Central memory CD8-positive, alpha-beta T cell (primary cell): ENCODE measurements at places on chromosomes 7 and 10.

GRCh38 chr7:10740805-10741204, 232.9 kb upstream of the PHF14 start:
- no peak for DNase-seq

- no peak for DNase-seq
These were observed 65.6 kb downstream of the ZEB1 start for GRCh38 chr10:31384589-31384949.

DNA sequence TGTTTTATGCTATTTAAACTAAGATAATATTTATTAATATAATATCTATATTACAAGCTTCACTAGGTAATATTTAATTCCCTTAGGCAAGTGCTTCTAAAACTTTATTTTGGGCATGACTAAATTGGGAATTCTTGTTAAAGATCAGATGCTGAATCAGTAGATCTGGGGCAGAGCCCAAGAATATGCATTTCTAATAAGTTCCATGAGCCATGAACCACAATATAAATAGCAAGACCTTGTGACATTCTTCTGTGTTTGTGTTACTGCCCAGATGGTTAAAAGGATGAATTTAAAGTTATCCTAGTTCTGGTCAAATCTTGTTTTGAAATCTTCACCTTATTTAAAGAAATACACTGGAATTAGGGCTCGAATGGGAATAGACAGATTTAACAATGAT, 258.4 kb upstream of the CACNA2D1 start:
- no peak for DNase-seq

- no peak for DNase-seq
These were observed 164.2 kb upstream of the PITRM1 start for GRCh38 chr10:3336673-3337293.

DNA sequence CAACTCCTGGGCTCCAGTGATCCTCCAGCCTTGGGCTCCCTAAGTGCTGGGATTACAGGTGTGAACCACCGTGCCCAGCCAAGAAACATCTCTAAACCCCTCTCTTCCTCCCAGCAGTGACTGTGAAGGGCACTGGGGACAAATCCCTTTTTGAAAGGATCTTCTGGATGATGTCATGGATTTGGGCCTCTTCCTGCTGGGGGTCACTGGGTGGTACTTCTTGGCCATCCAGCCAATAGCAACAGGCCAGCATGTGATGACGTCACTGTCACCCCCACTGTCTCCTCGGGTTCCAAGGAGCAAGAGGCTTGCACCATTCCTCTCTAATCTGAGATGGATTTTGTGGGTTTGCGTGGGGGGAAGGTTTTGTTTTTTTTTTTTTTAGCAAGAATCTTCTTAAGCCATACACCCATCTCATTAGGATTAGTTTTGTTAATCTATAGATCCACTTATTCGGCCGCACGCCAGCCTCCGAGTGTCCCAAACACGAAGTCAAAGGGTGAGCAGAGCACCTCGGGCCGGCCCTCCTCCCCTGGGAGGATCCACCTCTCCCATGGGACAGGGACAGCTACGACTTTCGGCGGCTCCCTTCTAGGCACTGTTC, 29.4 kb upstream of the TNRC18 start:
- DNase-seq, result no peak

DNA sequence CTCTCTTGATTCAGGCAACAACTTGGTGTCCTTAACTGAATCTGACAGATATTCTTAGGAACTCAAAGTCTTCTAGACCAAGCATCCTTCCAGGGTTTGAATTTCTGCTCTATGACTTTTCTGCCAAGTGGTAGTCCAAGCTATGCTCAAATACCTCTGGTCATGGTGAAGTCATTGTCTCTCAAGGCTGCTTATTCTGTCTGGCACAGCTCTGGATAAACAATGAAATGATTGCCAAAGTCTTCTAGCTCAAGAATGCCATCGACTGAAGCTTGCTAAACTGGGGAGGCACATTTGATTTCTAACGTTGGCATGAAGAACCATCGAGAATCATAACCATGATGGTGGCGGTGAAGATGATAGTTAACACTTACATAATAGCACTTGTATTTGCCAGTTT, 116.2 kb upstream of the MKX start:
- DNase-seq, result no peak

- DNase-seq, result no peak
These were observed 235.6 kb upstream of the KLF6 start for GRCh38 chr10:4020631-4021030.

GRCh38 chr10:102553771-102554170, 50.0 kb downstream of the SUFU start:
- no peak for DNase-seq

DNA sequence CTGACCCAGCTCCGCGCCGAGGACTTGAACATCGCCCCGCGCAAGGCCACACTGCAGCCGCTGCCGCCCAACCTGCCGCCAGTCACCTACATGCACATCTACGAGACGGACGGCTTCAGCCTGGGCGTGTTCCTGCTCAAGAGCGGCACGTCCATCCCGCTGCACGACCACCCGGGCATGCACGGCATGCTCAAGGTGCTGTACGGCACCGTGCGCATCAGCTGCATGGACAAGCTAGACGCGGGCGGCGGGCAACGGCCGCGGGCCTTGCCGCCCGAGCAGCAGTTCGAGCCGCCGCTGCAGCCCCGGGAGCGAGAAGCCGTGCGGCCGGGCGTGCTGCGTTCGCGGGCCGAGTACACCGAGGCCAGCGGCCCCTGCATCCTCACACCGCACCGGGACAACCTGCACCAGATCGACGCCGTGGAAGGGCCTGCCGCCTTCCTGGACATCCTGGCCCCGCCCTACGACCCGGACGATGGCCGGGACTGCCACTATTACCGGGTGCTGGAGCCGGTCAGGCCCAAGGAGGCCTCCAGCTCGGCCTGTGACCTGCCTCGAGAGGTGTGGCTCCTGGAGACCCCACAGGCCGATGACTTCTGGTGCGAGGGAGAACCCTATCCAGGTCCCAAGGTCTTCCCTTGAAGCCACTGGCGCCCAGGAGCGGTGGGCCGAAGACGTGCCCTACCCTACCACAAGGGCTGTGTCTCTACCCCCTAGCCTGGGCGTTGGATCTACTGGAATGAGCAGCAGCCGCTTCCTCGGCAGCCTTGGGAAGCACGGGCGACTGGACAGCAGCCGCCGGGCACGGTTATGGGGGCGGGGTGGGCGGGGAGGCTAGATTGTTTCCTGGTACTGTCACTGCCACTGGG, 945 bp downstream of the ADO start:
- DNase-seq, result no peak

DNA sequence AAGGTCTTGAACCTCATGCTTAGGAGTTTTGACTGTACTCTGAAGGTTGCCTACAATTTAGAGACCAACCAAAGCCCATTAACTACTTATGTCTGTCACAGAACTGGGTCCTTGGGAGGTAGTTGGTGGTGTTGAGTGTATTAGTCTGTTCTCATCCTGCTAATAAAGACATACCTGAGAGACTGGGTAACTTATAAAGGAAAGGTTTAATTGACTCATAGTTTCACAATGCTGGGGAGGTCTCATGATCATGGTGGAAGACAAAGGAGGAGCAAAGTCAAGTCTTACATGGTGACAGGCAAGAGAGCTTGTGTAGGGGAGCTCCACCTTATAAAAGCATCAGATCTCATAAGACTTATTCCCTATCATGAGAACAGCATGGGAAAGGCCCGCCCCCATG, 319.6 kb upstream of the ZMIZ1 start:
- no peak for DNase-seq

DNA sequence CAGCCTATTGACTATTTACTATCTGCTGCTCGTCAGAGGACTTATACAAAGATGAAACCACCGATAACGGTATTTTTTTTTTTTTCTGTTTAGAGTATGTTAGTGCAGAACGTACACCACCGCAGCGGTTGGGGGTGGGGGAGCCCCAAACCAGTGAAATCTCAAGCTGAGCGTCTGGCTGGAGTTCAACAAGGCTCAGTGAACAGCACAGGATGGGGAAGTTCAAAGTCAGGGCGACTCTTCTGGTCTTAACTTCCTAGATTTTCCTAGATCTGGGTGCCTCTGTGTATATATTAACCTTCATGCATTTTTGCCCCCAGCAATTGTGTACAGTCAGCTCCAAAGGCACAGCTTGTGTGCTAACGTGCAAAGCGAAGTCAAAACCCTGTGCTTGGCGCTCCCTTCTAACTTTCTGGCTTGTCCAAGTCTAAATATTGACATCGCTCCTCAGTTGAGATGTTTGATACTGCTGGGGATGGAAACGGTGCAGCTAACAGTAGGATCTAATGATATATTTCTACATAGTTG, 1.1 kb downstream of the RHOBTB1 start:
- no peak for DNase-seq

DNA sequence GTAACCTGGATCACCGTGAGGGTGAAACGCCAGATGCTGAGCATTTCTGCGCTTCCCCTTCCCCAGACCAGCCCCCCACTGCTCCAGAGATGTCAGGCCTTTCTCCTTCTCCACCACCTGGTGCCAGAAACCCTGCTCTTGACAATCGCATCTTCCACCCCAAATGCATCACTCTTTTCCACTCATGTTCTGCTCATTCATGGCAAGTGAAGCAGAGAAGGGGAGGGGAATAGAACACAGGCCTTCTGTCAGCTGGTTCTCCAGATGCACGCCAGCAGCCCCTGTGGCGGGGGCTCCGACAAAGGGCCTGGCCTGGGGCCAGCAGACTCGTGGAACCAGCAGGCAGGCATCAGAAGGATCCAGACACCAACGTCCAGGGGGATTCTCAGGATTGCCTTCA, 68.5 kb upstream of the SVIL start:
- DNase-seq, result no peak

DNA sequence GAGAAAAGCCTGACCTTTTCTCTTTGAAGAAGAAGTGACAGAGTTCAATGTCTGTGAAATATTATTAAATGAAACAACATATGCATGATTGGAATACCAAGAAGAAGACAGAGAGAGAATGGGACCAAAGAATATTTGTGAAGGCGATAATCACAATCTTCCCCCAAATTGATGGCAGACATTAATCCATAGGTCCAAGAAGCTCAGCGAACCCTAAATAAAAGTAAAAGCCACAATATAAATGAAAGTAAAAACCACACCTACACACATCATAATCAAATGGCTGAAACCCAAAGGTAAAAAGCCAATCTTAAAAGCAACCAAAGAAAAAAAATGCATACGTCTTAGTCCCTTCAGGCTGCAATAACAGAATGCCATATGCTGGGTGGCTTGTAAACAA, 84.0 kb downstream of the ODAD2 start:
- DNase-seq, result no peak

DNA sequence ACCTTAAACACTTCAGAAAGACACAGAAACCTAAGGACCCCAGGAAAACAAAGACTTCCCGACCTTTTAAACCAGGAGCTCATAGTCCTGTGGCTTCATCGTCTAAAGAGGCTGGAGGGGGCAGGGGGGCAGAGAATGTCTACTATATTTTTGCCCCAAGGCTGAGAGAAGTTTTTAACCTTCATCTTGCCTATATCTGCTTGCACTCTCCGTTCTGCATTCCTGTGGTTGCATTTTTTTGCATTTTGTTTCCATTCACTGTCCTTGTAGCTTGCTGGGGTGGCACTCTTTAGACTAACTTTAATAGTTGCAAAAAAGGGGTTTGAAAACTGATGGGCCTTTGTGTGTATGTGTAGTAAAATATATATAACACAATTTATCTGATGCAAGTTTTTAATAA, 23.7 kb downstream of the PRKAR2B start:
- DNase-seq, result no peak

- DNase-seq, result no peak
These were observed 291.6 kb downstream of the RNLS start for GRCh38 chr10:88291289-88292184.

- DNase-seq, result no peak
These were observed 95.0 kb downstream of the CNOT4 start for GRCh38 chr7:135414850-135415439.

- DNase-seq, result no peak
These were observed 91.6 kb downstream of the DNMBP start for GRCh38 chr10:99917963-99918825.

DNA sequence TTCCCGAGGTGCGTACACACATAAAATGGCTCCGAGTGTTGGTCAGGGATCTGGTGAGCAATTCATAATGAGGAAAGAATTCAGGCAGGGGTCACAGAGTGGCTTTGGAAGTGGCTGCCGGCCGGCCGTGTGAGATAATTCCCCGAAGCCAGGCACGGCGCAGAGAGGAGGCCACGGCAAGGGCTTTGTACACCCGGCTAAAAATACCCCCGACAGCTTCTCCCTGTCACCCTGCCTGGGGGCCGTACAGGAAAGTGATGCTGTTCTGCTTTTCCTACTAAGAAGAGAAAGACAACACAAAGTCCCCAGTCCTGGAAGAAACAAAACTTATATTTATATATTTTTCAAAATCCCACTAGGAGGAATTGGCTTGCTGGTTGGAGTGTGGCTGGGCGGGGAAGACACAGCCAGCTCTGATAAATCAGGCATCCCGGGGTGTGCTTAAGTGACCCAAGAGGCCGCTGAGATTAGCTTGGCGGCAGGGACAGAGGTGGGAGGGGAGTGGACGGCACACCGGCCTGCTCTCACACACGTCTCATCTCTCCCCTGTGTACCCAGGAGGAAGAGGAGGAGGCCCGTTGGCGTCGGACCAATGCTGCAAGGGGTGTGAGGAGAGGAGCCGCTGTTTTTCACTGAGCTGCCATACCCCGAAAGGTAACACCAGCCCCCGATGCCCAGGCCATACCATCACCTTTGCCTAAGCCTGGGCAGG, 70.5 kb downstream of the ZMIZ1 start:
- DNase-seq, result no peak

DNA sequence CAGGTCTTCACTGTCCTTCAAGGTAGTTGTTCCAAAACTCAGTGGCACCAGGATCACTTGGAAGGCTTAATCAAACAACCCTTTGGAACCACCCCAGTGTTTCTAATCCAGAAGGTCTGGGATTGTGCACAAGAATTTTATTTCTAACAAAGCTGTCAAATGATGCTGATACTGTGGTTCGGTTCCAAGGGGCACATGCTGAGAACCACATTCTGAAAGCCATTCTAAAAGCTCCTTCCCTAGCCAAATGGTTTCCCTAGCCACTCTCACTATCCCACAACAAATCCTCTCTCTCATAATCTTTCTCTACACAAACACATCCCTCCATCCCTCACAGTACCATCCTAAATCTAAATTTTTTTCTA, 52.1 kb downstream of the MACC1 start:
- no peak for DNase-seq
